NCI-H1436 treated with DMSO at 0.1 percent for 48 hours (cell line): ENCODE measurements at places on chromosomes 6 and 20.

DNA sequence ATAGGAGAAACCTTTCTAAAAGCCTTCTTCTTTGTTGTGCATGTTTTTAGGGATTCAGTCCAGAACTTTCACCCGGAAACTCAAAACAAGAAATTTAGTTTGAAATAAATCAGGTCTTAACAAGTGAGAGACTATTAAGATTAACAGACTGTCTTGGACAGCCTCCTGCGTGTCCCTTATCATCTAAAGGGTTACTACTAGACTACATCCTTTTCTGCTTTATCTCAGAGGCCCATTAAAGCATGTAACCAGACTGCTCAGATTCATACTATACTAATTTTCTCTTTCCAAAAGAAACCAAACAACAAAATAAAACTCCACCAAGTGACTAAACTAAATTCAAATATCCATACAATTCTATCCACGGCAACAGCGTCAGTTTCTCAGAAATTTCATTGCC lies 173.8 kb downstream of the GMPR start:
- no peak for DNase-seq

GRCh38 chr20:63735859-63736718 lies at the start of gene LIME1:
Gene LIME1 (plus strand): TSS chr20:63736664. CDS start chr20:63737550, 886 bp downstream.
- no peak for DNase-seq

DNA sequence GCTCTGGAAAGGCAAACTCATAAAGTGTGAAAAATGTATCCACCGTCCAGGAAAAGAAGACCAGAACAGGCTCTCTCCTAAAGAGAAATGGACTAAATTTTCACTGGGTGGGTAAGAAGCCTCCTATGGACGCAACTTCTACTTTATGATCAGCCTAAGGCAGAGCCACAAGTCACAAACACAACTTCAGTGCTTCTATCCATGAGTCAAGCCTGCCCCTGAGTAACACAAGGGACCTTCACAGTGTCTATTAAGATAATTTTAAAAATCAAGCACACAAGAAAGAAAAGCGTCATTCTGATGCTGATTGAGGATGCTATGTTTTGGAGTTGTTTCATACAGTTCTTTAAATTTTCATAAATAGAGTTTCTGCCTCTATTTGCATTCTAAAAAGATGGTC lies 601.7 kb upstream of the ARID1B start:
- no peak for DNase-seq

- no peak for DNase-seq
Observed at GRCh38 chr20:36319356-36320260, 13.5 kb downstream of the DLGAP4 start.

- no peak for DNase-seq
Observed at GRCh38 chr20:35899064-35899463, 55.2 kb downstream of the SCAND1 start.

DNA sequence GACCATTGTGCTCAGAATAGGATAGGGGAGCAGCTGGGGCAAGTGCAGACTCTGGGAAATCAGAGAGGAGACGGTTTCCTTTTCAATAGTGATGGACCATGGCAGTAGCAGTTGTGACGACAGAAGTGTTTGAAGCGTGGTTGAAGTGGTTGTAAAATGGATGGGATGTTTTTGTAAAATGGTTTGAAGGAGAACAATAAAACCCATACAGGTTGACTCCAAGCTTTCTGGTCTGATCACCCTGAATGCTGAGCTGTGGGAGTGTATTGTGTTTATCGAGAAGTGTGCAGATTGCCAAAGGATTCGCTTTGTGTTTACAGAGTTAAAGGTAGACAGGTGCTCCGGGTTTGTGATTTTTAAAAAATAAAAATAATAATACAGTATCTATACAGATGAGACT lies 255.2 kb upstream of the SULF2 start:
- DNase-seq = no peak

- no peak for DNase-seq
Observed at GRCh38 chr6:96066376-96066775, 50.6 kb downstream of the FUT9 start.

- DNase-seq = no peak
Observed at GRCh38 chr6:32178547-32179440, 589 bp downstream of the RNF5 start.

DNA sequence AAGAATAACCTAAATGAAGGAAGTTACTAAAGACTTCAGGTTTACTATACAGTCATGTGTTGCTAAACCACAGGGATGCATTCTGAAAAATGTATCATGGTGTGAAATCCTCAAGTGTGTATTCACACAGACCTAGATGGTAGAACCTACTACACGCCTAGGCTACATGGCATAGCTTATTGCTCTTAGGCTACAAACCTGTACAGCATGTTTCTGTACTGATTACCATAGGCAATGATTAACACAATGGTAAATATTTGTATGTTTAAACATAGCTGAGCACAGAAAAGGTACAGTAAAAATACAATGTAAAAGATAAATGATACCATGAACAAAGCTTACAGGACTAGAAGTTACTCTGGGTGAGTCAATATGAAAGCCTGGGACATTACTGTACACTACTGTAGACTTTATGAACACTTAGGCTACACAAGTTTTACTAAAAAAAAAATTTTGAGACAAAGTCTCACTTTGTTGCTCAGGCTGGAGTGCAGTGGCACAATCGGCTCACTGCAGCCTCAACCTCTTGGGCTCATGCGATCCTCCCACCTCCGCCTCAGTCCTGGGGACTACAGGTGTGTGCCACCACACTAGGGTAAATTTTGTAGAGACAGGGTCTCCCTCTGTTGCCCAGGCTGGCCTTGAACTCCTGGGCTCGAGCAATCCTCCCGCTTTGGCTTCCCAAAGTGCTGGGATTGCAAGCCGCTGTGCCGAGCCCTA lies 36.0 kb downstream of the ADNP start:
- DNase-seq = no peak

GRCh38 chr6:102389994-102390393 lies 996.5 kb downstream of the GRIK2 start:
- DNase-seq = no peak
